ENCODE measurements at places on chromosomes 3 and 15.

- DNase-seq: no peak
Measured at GRCh38 chr15:72178976-72179585, 18.5 kb downstream of the GRAMD2A start.

GRCh38 chr3:111548092-111548491, 6.1 kb downstream of the CD96 start:
- peak; percentile 33 for DNase-seq

DNA sequence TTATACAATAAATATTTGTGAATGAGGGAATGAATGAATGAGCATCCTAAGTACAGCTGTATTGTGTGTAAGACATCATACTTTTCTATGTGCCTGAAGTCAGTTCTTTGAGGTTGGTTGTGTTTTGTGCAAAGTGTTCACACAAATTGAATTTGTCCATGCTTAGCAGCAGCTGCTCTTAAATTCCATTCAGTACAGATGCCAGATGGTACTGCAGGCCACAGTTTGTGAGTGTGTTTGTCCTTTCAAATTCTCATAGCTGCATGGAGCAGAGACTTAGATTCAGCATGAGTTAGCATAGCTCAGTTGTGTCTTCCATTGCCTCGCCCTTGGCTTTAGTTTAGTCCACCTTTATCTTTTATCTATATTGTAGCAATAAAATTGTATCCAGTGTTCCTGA, 3.8 kb upstream of the ZNF385D start:
- DNase-seq: no peak

DNA sequence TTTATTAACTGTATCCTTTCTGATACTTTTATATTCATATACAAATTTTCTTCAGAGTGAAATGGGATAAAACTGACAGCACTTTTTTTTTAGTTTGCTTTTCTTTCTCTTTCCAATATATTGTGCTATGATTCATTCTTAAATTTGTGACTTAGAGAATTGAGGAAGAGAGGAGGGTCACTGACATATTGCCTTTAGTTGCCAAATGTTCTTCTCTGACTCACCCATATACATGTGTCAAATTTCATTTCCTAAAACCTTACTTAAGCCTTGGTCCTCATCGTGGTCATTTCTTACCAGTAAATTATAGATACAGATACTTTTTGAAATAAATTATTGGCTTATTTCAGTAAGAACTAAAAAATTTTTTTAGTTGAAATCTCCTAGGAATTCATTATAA, 53.9 kb downstream of the CLASP2 start:
- DNase-seq: peak; percentile 90

GRCh38 chr3:128560768-128561167, 67.8 kb upstream of the GATA2 start:
- DNase-seq: no peak

- peak; percentile 77 for DNase-seq
Measured at GRCh38 chr15:60407415-60407805, 9.6 kb upstream of the ANXA2 start.

DNA sequence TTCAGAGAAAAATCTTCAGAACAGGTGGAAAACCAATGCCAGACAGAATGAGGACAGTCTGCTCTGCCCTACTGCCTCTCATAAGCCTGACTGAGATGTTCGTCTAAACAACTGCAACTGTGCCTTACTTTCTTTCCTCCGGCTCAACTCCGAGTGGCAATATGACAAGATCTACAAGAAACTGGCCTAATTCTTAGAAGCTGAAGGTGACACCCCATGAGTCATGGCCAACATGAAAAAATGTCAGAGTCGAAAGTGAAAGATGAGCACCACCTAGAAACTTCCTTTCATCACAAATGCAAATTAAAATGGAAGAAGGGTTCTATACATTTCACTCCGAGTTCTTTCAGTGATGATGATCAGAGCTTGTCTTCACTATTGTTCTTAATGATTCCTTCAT, 12.9 kb downstream of the PCYT1A start:
- DNase-seq: peak; percentile 53

DNA sequence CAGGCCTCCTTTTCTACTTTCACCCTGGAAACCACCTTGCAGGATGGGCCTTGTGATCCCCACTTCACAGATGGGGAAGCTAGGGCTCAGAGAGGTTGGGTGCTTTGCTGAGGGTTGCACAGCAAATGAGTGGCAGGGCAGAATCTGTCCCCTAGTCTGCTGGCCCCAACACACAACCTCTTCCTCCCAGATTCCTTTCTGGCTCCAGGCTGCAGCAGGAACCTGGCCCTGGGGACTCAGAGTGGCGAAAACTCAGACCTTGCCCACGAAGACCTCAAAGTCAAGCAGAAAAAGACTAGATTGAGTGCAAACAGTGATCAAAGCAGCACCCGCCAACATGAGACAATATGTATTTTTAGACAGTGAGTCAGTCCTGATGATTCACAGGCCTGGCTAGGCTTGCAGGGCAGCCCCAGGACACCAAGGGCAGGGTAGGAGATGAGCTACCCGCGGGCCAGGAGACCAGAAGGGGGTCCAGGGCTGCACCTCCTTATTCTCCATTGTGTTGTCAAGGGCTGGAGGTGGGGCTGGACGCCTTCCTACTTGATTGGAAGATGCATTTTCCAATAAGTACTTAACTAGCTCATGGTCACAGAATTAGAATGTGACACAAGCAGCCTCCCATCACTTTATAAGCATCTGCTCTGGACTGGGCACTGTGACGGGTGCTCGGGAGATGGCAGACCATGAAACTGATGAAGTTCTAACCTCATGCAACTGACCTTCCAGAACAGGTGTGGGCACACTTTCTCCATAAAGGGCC, 23.9 kb downstream of the GOLGA6L2 start:
- no peak for DNase-seq

- no peak for DNase-seq
Measured at GRCh38 chr3:195111766-195112165, 159.2 kb downstream of the XXYLT1 start.

DNA sequence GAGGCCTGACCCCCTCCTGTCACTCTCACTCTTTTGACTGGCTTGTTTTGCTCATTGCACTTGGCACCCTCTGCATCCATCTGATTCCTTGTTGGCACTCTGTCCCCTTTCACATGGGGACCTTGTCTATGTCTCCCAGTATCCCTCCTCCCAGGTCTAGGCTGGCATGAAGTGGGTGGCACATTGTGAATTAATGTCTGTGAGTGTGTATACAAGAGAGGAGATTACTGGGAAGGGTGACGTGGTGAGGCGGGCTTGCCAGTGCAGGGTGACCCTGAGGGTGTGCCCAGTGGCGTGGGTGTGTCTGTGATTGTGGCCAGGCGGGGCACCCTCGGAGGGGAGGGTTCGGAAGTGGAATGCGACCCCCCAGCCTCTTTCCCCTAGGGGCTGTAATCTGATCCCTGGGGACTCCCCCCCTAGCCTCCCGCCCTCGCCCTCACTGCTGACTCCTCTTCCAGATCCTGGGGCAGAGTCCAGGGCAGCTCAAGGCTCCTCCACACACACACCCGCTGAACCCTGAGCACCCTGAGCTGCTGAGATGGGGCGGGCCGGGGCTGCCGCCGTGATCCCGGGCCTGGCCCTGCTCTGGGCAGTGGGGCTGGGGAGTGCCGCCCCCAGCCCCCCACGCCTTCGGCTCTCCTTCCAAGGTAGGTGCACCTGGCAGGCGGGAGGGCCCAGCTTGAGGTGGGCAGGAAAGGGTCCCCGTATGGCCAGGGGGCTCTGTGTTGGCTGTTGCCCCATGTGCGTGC, at the start of gene SEMA3B:
SEMA3B (plus strand) TSS at position 445 of the 749 bp plus-strand sequence; CDS start at position 539, 94 bp downstream.
- DNase-seq: no peak

DNA sequence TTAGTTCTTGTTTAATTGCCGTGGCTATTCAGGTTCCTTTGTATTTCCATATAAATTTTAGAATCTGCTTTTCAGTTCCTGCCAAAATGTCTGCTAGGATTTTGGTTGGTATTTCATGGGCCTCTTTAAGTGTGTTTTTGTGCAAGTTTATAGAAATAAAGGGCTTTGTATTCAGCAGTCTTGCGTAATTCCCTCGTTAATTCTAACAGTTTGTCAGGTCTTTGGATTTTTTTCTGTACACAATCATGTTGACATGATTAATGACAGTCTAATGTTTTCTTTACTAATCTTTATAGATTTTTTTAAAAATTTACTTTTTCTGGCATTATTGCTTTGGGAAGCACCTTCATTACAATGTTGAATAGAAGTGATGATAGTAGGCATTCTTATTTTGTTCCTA, 120.9 kb downstream of the NEK11 start:
- DNase-seq: no peak

- DNase-seq: peak; percentile 33
Measured at GRCh38 chr15:100762913-100763834, 116.5 kb upstream of the ALDH1A3 start.

Data from choroid plexus epithelial cell (primary cell).